ENCODE measurements at places on chromosomes 3 and 15. TPM values are rescaled to one million over a fixed set of nuclear protein-coding genes. Genes with fewer than 3 reads are reported as not detected.

The TMCO5A gene
- total RNA-seq: not detected

The CLDN16 gene
- total RNA-seq: under 0.01 TPM

The INSYN1 gene
- total RNA-seq: 30.1 TPM

The SAMD7 gene
- total RNA-seq: not detected

The MAGEL2 gene
- total RNA-seq: 1.7 TPM

The ACTRT3 gene
- total RNA-seq: 3.3 TPM

The CPN2 gene
- total RNA-seq: not detected

DNA sequence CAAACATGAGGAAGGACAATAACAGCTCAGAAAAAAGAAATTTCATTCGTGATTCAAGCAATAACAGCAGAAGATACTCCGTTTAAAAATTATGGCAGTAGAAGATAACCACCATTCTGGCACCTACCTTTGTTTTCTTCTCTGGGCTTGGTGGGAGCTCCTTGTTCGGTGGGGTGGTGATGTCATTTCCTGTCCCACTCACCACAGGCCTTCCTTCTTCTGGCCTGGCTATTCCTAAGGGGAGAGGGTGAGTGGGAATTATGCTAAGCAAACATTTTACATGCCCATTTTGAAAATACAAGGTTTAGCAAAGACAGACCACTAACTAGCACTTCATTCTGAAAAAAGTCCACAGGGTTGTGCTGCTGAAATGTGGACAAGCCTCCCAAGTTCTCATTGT, 74.4 kb downstream of the DHX30 start:
- no peak for DNase-seq

GRCh38 chr15:58393241-58393662, 38.5 kb upstream of the LIPC start:
- no peak for DNase-seq

- no peak for DNase-seq
Observed at GRCh38 chr15:73924171-73924921, 1.9 kb upstream of the LOXL1 start.

- no peak for DNase-seq
Observed at GRCh38 chr15:36271048-36271447, 308.4 kb upstream of the CDIN1 start.

DNA sequence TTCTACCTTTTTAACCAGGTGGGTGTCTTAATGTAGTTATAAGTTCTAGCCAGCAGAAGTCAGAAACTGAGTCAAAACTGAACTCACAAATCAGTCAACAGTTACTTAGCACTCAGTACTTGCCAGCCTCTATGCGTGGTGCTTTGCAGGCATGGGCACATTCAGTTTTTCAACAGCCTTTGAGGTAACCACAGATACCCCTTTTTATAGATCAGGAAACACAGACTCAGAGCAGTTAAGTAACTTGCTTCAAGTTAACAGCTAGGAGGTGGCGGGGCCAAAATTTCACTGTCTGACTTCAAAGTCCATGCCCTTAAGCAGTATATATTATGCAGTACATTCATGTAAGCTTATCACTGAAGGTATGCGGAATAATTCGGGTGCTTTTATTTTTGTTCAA, 139.4 kb downstream of the FHIT start:
- DNase-seq: no peak

DNA sequence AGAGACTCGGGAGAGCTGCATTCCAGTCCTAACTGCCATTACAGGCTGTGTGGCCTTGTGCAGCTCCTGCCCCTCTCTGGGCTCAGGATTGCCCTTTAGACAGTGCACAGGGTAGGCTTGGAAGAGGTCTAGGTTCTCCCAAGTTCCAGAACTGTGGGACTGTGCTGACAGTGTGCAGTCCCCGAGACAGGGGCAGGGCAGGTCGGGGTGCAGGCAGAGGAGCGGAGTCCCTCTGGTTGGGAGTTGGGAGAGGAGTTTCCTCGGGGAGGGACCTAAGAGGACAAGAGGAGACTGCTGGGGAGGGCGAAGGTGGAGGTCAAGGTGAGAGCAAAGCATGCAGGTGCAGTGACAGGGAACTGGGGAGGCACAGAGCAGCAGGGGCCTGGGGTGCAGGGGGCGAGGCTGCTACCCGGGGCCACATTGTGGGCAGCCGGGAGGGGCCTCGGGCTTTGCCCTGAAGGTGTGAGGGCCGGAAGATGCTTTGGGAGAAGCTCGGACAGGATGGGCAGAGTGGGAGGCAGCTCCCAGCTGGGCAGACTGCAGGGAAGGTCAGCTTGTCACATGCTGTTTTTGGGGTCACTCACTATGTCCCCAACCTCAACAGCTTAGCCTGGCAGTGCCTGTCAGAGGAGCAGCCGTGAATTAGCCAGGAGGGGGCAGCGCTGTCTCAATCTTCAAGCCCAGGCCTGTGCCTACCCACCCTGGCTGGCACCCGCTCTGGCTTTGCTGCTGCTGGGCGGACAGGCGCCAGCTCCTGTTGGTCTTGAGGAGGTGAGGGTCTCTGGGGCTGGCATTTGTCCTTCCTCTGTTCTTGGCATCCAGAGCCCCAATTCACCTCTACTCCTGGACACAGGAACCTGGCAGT, 15.4 kb upstream of the CSPG4 start:
- no peak for DNase-seq

GRCh38 chr3:41519746-41520145, 320.4 kb downstream of the CTNNB1 start:
- no peak for DNase-seq

DNA sequence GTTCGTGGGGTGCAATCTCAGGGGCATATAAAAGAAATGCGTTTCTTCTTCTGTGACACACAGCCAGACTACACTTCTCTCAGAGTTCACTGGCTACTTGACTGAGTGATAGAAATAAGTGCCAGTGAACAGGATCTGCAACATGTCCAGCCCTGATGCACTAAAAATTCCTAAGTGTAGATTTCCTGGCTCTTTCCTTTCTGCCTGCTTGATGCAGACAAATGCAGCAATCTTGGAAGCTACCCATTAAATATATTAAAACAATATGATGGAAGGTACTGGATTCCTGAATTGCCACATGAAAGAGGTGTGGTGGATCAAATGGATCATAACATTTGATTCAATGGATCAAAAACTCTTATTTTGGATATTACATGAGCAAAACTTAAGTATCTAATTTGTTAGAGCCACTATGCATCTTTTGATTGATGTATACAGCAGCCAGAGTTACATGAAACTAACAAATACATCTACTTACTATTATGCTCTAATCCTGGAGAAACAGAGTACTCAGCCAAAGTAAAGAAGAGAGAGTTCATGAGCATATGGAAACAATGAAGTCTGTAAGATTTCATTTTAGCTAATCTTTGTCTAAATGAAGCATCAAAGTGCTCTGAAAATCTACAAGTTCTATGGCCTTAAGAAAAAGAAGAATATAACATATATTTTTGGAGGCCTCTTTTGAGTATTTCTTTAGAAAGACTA, 222.6 kb downstream of the ZNF385D start:
- no peak for DNase-seq

GRCh38 chr3:25532431-25533162, 104.5 kb downstream of the RARB start:
- no peak for DNase-seq

- no peak for DNase-seq
Observed at GRCh38 chr3:14602804-14603644, 48.5 kb upstream of the CCDC174 start.

Data from occipital lobe (tissue), 3 donors.